ENCODE measurements at places on chromosomes 7 and 10.

DNA sequence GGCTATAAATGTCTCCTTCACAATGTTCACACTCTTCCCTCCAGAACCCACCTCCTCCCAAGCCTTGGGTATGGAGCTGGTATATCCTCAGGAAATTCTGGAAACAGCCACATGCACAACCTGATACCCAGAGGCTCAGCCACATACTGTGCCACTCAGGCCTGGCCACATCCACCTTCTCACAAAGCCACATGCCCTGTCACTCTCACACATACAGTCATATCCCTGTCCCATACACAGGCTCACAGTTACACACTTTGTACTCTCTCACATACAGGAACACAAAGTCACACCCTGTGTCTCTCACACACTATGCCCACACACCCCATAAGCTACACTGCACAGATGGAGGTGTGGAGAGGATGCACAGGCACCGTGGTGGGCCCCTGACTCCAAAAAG lies 10.1 kb downstream of the KCNIP2 start:
- DNase-seq: no peak

DNA sequence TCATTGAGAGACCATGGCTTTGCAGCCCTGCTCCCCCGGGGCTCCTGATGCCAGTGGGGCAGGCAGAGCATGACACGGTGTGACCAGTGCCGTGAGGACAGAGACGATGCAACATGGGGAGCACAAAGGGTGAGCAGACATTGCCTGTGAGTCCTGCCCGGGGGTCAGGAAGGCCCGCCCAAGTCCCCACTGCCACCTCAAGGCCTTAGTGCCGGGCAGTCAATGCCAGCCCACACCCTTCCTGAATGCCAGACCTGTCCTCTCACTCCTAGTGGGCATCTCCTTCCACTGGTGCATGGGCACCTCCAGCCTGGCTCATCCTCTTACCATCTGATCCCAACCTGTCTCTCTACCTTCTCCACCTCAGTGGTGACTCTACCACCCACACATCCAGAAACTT lies 157.9 kb upstream of the ZMIZ1 start:
- no peak for DNase-seq

GRCh38 chr10:18155321-18155720 lies 15.1 kb downstream of the CACNB2 start:
- no peak for DNase-seq

DNA sequence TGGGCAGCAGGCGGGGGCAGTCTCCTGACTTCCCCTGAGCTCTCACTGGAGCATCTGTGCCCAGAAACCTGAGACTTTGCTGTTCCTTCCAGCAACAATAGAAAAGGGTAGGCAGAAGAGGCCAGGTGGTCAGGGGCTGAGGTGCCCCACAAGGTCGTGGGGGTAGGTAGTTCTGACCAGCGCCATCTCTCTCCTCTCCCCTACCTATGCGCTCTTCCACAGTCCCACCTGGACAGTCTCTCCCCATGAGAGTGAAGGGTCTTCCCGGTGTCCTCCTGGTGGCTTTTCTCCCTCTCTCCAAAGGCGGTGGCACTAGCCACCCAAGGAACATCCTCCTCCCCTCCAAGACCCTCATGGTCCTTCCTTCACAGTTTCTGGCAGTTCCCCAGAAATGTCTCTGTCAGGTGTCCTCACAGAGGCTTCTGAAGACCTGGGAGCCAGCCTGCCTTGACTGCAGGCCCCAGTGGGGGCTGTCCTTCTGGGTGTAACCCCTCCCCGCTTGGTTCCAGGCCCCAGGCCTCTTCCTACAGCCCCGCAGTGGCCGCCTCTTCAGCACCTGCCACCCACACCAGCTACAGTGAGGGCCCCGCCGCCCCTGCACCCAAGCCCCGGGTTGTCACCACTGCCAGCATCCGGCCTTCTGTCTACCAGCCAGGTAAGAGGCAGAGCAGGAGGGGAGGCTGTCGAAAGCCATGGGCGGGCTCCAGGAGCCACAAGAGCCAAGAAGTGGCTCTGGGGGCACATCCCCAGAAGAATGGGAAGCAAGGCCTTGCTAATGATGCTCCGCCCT lies 41.3 kb downstream of the LDB3 start:
- DNase-seq: no peak

- DNase-seq: no peak
Measured at GRCh38 chr7:63093481-63093880, 905.2 kb upstream of the ZNF722 start.

DNA sequence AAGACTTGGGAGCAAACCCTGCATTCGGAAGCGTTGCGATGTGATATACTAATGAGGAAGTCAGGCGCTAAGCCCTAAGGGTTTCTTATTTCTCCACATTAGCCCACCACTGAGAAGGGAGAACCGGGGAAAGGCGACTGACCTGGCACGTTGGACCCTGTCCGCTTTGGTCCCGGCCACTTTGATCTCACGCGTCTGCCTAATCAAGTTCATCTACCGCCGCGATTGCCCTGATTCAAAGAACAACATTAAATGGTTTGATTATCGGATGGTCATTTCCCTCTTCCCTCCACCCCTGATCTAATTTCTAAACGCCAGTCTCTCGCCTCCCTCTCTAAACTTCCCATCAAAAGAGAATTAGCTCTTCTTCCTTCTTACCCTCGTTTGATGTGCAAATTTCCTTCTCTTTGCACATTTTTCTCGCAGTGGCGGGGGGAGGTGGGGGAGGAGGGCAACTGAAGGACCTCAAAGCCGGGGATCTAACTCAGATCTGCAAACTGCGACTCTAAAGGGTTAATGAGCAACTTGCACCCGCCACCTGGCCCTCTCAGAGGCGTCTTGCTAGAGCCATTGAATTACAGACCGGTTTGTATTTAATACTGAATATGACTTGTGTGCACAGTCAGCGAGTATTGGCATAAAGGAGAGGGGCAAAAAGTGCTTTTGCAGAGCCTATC lies 687 bp upstream of the DKK1 start:
- DNase-seq: no peak

DNA sequence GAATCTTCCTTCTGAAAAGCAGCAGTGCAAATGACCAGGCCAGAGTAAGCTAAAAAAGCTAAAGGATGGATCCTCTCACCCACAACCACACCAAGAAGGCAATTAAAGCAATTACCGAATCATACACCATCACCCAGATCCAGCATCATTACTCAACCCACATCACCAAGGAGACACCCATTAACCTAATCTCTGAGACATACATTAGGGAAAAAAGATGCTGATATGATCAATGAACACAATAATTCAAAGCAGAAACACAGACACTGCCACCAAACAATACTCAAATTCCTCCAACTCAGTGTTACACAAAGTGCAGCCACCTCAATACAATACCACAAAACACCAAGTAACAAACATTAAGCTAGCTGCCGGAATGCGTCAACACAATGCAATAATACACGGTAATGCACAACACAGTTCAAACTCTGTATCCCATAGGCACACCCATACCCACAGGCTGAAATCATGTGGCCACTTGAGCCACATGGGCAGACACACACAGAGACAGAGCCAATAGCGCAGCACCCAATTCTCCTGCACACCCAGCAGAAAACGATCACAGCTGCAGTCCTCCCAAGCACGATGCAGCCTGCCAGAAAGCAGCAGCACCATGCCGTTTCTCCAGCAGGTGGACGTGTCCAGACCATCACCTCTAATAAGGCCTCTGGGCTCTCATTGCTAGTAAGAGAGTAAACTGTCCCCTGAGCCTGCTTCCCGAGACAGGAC lies 21.5 kb downstream of the PAX2 start:
- no peak for DNase-seq

- DNase-seq: no peak
Measured at GRCh38 chr7:45584261-45585210, 10.4 kb downstream of the ADCY1 start.

GRCh38 chr10:45370202-45370955 lies 3.6 kb upstream of the ALOX5 start:
- no peak for DNase-seq

GRCh38 chr7:16492513-16493062 lies 27.1 kb upstream of the SOSTDC1 start:
- DNase-seq: no peak

DNA sequence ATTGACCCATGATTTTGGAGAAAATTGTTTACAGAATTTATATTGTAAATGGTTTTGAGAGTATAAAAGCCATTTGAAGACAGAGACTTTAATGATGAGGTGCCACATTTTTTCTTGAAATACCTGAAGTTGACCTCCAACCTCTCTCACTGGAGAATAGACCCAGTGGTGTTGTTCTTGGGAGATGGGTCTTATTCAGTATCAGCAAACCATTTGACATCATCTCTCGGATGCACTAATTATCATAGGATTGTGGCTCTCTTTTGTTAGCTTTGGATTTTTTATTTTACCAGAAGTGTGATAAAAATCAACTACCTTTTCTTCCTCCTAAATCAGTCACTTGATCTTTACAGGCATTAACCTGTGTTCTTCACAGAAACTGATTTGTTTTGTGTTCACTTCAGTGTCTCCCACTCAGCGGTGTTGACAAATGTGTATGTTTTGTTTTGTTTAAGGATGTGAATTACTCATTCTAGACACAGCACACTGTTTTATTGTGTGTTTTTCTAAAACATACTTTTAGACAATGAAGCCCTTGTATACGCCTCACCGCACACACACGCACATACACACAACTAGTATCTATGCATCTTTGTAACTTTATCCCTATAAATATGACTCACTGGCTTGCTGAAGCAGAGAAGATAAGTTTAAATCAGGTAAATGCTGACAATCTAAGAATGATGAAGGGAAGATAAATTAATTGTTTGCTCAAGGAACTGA lies 455.6 kb downstream of the INHBA start:
- DNase-seq: no peak

GRCh38 chr7:19928247-19928646 lies 154.8 kb upstream of the TMEM196 start:
- DNase-seq: no peak

DNA sequence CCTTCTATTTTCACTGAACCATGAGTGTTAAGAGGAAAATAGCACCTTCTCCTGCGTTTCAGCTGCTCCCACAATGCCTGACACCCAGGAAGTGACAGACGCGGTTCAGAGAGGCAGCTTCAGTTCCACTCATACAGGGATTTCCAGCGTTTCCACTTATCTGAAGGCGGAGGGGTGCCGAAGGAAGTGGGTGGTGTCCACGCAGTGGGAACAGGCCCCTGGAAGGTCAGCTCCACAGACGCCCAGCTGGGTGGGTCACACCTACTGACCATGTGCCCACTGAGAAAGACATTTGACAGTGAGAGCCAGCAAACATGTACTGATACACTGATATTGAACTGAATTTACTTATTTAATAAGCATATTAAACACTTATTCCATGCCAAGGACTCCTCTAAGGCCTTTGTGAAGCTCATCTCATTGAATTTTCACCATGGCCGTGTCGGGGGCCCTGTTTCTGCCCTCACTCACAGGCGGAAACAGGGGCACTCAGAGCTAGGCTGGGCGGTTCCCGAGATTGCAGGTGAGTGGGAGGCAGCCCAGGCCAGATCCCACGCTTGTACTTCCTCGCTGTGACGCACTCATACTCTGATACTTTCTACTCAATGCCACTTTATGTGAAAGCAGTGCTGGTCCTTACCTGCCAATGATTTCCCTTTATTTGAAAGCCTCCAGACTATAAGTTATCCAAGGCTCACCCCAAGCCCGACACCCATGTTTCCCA lies 96.8 kb downstream of the TCERG1L start:
- DNase-seq: no peak

GRCh38 chr10:121065330-121065729 lies 214.2 kb downstream of the WDR11 start:
- no peak for DNase-seq

- no peak for DNase-seq
Measured at GRCh38 chr7:127920787-127921438, 110.3 kb downstream of the LRRC4 start.

DNA sequence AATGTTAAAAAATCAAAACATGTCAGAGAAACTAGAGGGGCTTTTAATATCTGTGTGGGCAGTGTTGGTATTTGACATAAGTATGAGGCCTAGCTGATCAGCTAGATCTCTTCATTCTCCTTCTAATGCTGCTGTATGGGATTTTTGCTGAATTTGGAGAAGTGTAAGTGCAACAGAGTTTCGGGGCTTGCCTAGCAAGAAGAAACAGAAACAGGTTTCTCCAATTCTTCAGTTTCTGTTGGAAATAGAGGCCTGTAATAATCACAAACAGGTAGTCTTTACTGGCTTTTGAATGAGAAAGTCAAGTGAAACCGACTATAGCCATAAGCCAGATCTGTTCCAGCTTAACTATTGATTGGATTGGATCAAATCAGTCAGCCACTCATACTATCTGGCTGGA lies 96.4 kb upstream of the PCLO start:
- DNase-seq: no peak

DNA sequence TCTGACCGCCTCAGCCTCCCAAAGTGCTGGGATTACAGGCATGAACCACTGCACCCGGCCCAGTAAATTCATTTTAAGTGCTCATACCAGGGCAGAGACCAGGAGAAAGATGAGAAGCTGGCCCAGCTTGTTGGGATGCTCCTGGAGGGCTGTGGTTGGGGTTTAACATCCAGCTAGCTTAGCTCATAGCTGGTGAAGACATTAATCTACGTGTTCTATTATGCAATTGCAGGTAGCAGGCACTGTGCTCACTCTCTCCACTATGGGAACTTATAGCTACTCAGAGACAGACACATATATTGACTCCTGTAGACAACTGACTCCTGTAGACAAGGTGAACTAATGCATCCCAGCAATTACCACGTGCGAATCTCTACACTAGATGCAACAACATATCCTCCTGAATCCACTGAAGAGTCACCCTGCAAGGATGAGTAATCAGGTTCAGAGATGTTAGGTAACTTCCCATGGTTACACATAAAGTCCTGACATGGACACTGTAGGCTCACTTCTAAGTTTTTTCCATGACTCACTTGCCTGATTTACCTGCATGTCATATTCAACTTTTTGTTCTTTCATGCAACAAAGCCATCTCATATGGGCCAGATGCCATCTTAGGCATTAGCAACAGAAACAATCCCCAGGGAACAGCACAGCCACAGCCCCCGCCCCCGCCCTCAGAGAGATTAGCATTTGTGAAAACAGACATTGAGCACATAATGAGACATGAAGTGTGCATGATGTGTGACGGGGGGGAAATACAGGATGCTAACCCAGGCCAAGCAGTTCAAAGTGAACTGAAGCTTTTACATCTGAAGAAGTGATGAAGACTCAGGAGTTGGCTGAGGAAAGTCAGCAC lies 37.2 kb downstream of the ERLIN1 start:
- peak; percentile 13 for DNase-seq

DNA sequence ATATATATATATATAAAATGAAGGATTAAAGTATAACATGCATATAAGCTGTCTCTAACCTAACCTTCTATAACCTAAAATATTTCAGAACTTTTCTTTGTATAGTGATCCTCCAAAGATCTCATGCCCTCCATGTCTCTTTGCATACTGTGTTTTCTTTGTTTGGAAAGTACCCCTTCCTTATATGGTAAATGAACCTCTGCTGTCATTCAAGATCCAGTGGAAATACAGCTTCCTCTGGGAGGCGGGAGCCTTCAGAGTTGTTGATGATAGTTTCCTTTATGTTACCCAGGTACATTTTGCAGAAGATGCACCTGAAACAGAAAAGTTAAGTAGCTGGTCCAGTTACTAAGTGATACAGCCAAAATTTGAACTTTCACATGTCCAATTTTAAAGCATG lies 233.3 kb upstream of the FOXP2 start:
- DNase-seq: no peak
